ENCODE measurements at places on chromosomes 4 and X. TPM values are rescaled to one million over a fixed set of nuclear protein-coding genes. Genes with fewer than 3 reads are reported as not detected.
A peak's percentile ranks its signal among the peaks of the same experiment; 100 is the strongest.

VCX3A gene
- 0.63 TPM for total RNA-seq

KCNE5 gene
- 2.6 TPM for total RNA-seq

DNA sequence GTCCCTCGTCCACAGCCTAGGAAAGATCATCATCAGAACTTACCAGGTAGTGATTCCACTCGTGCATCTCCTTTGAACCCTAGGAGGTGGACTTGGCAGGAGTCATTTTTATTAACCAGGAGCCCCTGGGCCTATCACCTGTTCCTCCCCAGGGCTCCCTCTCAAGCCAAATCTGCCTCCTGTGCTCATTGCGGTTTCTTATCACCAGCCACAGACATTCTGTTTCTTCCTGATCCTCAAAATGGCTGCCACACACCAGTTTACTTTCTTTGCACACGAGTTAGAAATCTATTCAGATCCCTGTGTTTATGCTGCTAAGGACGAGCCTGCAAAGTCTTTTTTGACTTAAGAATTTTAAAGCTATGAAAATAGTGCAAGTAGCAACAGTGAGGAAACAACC, 354.5 kb upstream of the BOD1L1 start:
- DNase-seq = no peak

- no peak for DNase-seq
These were observed 175.5 kb upstream of the GPRIN3 start for GRCh38 chr4:89482926-89483595.

DNA sequence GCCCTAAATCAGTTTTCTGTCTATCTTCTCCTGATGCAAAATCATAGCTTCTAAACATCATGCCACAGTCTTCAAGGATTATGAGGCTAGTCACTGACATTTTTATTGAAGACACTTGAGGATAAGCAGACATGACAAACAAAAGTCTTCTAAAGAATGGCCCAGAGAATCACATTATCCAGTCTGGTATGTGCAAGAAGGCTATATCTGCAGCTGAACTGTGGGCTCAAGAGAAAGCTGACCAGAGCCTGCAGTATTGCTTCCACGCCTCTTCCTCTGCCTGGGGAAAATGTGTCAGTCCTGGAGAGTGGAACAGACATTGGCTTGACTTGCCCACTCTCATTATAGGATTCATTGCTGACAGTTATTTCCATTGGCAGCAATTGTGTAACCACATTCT, 553.5 kb downstream of the SPOCK3 start:
- DNase-seq = no peak

GRCh38 chrX:93422693-93423092, 250.7 kb downstream of the NAP1L3 start:
- no peak for DNase-seq

DNA sequence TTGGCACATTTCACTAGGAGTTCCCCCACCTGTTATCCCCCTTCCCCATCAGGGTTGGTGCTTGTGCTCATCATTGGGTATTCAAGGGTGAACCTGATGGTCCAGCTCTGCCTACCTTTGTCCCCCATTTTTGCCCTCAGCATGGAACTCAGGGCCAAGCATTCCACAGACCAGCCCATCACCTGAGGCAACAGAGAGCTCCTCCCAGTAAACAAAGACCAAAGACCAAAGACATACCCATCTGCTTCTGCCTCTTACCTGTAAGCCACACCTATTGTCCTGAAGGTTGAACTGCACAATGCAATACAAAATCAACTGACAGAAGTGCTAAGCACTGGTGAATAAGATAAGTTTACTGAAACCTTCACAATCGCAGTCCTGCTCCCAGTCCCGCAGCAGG, 237.5 kb downstream of the PAPSS1 start:
- DNase-seq = no peak

GRCh38 chr4:149572716-149573115, 242.9 kb downstream of the IQCM start:
- no peak for DNase-seq

- no peak for DNase-seq
These were observed 45.3 kb downstream of the DDX60L start for GRCh38 chr4:168434993-168435392.

GABRB1 gene
- total RNA-seq = not detected

CENPI gene
- total RNA-seq = 7.7 TPM

BANK1 gene
- 0.87 TPM for total RNA-seq

DNA sequence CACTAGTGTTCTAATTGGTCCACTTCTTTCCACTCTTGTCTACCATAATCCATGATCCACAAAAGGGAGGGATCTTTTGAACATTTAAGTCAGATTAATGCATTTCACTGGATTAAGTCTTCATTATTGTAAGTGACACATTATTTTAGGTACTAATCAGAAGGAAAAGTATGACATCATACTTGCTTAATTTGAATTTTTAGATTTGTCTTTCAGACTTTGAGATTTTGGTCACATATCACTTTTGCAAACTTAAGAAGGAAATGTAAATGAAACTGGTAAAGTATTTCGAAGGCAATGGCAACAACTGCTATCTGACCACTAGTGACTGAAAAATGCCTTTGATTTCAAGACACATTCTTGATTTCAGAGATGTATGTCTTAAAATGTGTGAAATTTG, 5.2 kb downstream of the MMRN1 start:
- no peak for DNase-seq

- DNase-seq = no peak
These were observed 1869.7 kb downstream of the PCDH7 start for GRCh38 chr4:32589853-32590252.

DNA sequence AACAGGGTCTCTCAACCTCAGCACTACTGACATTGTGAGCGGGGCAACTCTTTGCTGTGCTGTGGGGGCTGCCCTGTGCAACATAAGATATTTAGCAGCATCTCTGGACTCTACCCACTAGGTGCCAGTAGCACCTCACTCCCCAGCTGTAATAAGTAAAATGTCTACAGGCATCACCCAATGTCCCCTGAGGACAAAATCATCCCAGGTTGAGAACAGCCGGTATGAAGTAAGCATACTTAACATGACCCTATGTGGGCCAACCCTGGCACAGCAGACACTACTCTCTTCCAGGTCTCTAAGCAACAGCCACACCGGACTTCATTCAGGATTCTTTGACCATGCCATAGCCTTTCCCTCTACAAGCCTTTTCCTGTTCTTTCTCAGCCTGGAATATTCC, 10.5 kb upstream of the MGST2 start:
- DNase-seq = no peak

GRCh38 chrX:12975670-12975965, 708 bp downstream of the TMSB4X start:
- DNase-seq = no peak

NXF2B gene
- not detected for total RNA-seq

KDR gene
- total RNA-seq = 44.1 TPM

DNA sequence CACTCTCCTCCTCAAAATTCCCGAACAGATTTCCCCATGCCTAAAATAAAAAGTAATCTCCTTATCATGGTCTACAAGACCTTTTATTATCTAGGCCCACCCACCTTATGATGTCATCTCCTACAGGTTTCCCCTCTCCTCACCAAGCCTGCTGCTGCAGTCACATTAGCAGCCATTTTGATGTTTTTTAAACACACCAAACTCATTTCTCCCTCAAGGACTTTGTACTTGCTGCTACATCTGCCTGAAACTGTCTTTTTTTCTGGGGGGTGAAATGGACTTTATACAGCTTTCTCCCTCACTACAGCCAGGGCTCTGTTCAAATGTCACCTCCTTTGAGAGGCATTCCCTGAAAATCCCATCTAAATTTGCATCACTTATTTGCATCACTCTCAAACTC, 90.2 kb upstream of the TAB3 start:
- DNase-seq = no peak

DNA sequence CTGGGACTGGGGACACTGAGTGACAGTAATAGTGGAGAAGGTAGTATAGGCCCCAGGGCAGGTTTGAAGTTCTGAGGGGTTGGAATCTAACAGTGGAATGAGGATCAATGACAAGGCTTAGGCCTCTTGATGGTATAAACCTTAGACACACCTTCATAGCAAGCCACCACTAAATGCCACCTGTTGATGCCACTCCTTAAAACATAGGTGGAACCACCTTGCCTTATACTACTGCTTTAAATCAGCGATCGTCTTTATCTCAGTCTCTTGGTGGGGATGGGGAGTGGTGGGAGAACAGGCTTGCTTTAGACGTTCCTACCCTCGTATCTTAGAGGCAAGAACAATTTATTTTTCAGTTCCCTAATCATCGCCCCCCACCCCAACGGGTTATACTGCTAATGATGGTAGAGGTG, 1.2 kb downstream of the RAB33B start:
- DNase-seq = no peak

DNA sequence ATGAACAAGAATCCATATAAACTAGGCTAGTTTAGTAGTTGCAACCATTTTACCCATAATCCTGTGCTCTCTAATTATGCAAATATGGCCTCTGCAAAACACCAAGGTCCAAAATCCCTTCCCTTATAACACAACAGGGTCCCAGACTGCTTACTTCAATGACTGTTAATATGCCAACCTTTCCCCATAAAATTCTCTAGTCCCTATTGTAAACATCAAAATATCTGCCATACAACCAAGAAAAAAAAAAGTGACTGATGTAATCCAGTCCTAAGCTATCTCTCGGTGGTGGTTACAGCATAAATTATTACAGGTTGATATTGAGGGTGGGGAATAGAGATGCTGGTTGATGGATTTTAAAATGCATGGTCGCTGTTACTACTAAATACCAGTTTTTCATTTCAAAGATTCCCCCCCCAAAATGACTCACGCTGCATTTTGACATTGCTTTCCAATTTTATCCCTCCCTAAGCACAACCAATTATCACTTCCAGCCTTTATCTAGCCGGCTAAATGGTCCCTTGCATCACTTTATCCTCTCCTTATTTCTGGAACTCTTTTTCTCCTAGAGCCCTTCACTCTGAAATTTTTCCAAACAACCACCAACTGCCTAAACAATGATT, 44.8 kb downstream of the TSPAN5 start:
- no peak for DNase-seq

DNA sequence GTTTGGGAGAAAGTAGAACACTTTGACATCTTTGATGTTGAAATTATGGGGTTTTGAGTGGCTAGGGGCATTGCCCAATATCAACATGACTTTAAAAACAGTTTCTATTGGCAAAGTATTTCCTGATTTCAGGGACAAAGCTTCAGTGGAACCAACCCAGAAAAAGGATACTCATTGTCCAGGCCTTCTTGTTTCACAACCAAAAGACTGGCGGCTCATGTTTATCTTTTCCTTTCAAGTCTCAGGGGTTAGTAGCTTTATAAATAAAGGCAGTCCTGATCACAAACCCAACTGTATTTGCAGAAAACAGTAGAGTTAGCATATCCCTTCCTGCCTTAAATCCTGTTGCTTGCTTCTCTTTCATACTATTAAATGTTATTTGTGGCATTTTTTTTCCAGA, 119.1 kb downstream of the SLITRK2 start:
- DNase-seq = no peak

- DNase-seq = no peak
These were observed 33.6 kb upstream of the JAKMIP1 start for GRCh38 chr4:6233929-6234328.

NXF2 gene
- not detected for total RNA-seq

GRCh38 chrX:12974305-12974795, 560 bp upstream of the TMSB4X start:
- no peak for DNase-seq

UPF3B gene
- total RNA-seq = 20.7 TPM

DNA sequence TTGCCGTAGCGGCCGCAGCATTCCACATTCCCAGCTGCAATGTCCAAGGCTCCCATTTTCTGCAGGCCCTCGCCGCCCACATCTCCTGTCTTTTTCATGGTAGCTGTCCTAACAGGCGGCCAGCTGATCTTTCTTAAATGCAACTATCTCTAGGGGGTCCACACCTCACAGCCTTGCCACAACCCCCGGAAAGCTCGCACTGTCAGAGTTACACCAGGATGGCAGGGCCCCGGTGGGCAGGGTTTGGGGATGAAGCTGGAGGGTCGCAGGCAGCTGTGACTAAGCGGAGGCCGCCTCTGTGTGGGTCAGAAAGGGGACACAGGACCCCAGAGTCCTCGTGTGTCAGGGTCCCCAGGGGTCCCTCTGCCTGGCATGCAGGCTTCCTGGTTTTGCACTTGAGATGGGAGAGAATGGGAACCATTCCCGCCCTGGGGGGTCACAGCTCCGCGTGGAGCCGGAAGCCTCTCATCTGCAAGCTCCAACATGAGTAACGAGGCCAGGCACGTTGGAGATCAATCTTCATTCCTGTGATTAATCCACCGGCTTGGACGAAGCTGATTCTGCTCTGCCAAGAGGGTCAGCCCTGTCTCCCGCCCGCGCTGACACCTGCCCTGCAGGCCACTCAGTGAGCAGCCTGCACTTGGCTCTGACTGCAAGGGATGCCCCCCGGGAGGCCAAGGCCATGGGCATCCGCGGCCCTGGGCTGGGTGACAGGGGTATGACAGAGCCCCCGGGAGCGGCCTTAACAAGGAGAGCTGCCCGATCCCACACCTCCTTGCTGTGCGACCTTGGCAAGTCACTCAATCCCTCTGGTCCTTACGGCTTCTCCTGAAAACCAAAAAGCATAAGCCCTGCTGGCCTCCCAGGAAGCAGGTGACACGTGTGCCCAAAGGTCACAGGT, 97.9 kb downstream of the ADRA2C start:
- DNase-seq = peak; percentile 14

DNA sequence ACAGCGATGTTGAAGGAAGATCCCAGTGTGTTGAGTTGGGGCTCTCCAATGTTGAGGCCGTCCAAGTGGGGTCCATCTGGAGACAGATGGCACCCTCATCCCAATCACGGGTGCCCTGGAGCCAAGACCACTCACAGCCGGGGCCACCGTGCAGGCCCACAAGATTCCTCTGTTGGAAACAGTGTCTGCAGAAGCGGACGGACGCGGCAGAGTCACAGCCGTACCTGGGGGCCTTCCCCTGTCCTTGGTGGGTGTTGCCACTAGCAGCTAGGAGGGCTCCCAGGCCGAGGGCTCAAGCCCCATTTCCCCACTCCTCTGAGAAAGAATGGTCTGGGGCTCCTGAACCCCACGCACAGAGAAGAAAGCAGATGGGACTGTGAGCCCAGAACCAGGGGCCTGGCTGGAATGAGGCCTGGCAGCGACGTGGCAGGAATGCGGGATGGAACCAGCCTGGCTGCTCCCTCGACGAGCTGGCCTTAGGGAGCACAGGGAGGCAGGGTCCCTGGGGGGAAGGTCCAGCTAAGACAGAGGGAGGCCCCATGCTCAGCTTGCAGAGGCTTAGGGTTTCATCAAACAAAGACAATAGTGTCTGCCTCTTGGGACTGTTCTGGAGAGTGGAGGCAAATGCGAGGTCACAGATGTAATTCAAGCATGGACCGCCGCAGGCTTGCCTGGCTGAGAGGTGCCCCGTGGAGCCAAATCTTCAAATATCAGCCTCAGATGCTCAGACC, 228.9 kb downstream of the AFAP1 start:
- DNase-seq = no peak

- DNase-seq = no peak
These were observed 321.7 kb upstream of the FSTL5 start for GRCh38 chr4:162485486-162485885.
